ENCODE measurements at places on chromosomes 3 and 15.

DNA sequence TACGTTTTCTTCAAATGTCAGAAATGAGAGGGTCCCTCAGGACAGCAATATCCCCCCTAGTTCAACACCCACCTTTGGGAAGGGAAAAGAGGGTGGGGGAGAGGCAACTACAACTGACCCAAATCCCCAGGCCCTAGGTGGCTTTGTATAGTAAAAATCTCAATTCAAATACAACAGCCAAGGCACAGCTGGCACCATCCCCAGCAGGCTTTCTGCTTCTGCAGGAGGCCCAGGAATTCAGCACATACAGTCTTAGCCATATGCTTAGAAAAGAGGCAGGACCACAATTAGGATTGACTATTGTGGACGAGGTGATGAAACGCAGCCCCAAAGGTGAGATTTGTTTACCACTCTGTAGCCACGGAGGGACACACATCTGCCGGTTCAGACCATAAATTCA lies 15.8 kb downstream of the NR2E3 start:
- no peak for DNase-seq

DNA sequence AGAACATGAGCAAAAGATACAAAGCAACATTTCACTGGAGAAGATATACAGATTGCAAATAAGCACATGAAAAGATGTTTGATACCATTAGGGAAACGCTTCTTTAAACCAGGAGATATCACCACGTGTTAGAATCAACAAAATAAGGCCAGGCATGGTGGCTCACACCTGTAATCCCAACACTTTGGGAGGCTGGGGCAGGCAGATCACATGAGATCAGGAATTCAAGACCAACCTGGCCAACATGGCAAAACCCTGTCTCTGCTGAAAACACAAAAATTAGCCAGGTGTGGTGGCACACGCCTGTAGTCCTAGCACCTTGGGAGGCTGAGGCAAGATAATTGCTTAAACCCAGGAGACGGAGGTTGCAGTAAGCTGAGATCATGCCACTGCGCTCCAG lies 20.5 kb upstream of the MUC20 start:
- no peak for DNase-seq

DNA sequence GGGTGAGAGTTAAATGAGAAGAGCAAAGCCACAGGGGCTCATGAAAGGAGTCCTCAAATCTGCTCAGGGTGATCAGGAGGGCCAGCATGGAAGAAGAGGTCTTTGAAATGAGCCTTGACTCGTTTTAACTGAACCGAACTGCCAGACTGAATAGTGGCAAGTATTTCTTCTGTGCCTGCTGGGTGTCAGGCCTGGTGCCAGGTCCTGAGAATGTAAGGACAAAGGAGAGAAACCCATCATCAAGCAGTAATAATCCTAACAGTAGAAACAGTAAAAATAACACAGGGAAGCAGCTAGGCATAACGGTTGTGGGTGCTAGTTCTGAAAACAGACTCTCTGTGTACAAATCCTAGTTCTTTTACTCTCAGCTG lies 40.4 kb upstream of the SMAD3 start:
- DNase-seq, result no peak

- DNase-seq, result peak; percentile 6
Observed at GRCh38 chr3:51796854-51797253, 17.8 kb upstream of the IQCF6 start.

GRCh38 chr15:79073336-79073735 lies 17.2 kb downstream of the RASGRF1 start:
- no peak for DNase-seq

DNA sequence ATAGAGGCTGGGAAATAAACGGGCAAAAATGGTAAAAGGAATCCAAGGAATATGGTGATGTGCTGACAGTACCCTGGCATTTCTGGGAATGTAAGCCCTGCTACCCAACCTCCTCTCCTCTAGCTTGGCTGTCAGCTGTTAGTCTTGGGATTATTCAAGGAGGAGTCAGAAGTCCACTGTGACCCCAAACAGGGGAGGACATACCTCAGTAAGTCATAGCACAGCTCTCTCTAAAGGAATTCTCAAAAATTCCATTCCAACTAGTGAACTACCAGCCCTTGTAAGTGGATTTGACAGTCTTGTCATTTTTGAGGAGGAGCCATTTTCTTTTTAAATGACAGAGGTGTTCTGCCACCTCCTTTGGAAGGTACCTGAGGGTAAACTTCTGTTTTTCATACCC lies 207.5 kb downstream of the PDCD6IP start:
- no peak for DNase-seq

DNA sequence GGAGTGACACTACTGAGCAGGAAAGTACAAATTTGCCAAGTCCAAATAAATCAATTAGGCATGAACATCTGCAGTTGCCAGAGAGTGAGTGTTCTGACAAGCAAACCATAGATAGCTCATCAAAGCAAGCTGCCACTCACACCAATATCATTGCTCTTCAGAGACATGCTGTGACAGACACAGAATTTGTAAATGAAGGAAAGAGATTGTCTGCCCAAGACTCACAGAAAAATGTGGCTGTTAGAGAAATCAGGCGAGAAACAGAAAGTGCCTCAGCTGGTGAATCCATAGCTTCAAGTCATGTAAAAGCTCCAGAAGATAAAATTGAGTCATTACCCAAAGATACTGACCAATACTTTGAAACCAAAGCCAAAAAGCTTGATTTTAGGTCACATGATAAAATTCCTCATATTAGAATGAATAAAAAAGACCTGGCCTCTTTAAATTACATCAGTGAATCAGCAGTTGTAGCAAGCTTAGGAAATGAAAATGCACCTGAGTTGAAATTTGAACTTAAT lies 50.8 kb downstream of the CRYBG3 start:
- DNase-seq, result no peak

GRCh38 chr3:30538791-30539190 lies 67.6 kb upstream of the TGFBR2 start:
- peak; percentile 54 for DNase-seq

- DNase-seq, result no peak
Observed at GRCh38 chr15:59485036-59485435, 47.0 kb downstream of the FAM81A start.

DNA sequence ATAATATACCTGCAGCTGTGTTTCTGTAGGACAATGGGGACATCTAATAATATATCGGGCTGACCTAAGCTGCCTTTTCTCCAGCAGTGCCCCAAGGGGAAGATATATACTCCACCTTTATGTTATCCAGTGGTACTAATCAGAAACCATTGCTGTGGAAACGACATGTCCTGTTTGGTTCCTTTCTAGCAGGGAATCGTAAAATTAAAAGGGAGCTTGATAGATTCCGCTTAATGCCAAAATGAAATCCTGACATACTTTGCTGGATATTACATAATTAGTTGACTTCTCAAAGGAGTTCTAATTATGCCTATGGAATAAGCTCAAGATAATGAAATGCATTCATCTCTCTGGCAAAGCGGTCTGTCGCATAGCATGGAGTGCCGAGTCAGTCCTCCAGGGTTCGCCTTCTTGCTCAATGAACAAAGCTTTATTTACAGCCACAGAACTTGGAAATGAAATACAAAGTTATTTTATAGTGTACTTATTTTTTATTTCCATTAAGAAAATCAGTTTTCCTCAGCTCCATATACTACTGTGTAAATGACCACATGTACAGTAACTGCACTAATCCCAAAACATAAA lies 262.8 kb downstream of the LRTM1 start:
- DNase-seq, result no peak

All from Daoy (cell line).